Kidney glomerular epithelial cell (primary cell): ENCODE measurements at places on chromosomes 13 and 19.

DNA sequence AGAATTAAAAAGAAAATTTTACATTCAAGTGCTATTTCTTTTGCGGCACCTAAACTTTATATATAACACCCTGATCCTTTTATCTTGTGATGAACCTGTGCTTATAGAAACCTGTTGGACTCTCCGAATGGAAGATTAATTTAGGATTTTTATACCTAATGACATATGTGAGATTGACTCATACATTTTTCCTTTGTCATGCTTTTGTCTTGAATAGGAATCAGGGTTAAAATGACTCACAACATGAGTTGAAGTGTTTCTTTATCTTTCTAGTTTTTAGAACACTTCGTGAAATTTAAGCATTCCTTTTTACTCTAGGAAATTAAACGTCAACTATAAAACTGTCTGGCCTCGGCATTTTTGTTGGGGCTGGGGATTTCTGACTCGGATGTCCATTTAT, 378.9 kb downstream of the PCDH20 start:
- DNase-seq, result no peak

- peak; percentile 14 for DNase-seq
Measured at GRCh38 chr19:47613165-47614020, 4.5 kb downstream of the BICRA start.

DNA sequence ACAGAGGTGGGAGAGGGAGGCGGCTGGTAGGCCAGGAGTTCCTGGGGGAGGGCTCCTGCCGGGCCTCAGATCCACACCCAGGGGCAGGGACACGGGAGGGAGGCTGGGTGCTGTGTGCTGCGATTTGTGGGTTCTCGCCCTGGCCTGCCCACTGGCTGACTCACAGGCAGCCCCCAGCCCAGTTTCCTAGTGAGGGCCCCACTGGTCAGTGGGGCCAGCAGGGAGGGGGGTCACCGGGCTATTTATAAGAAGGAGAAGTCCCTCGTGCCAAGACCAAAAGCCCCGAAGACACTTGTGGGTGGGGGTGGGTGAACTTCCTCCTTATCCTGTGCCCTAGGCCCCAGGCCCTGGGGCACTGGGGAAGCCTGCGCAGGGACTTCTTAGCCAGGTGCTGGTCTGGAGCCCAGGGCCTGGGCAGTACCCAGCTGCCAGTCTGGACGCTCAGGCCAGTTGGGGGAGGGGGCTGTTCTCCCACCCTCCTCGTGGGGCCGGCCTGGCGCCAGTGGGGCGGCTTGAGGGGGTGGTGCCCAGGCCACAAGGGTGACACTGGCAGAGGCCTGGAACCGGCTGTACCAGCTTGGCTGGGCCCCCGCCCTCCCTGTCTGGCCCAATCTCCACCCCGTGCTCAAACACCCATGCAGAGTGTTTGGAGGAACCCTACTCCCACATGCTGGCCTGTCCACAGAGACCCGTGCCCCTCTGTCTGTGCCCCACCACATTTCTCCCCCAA, 5.0 kb upstream of the JUNB start:
- no peak for DNase-seq

DNA sequence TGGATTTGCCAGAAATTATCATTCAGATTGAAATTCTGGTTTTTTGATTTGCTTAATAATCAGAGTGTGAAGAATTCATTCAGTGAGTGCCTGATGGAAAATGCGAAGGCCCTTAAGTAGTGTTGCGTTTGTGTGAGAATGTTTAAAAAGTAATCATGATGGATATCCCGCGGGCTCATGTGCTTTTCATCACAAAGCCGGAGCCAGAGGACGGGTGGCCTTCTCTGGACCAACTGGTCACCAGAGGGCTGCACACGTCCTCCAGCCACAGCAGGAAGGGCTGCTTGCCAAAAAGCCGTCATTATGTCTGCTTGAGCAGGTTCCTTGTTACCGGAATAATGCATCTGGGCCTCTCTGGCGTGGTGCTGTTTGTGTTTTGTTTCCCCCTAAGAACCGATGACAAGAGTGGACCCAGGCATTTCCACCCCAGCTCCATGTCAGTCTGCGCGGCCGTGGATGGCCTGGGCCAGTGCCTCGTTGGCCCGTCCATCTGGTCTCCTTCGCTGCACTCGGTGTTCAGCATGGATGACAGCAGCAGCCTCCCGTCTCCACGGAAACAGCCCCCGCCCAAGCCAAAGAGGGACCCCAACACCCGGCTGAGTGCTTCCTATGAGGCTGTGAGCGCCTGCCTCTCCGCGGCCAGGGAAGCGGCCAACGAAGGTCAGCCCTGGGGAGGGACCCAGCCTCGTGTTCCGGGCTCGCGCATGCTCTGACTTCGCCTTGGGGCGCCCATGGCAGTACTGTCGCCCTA, 497.7 kb downstream of the MYO16 start:
- DNase-seq, result no peak

- DNase-seq, result no peak
Measured at GRCh38 chr19:2553510-2553909, 77.6 kb downstream of the GADD45B start.

DNA sequence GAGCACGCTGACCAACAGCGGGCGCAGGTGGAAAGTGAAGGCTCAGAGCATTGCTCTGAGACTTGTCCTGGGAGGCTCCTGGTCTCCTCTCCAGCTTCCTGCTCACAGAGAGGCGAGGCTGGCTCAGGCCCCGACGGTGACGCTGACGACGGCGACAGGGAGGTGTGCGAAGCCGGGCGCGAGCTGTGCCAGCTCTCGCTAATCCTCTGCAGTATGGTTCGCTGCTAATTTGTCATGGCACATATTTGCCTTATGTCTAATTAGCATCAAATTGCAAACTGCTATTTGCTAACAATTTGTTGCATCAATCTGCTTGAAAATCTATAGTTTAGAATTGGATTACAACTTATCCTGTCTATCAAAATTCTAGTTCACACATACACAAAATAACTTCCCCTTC, 469.8 kb upstream of the ZNF507 start:
- no peak for DNase-seq

- DNase-seq, result no peak
Measured at GRCh38 chr19:8111376-8111775, 38.0 kb downstream of the FBN3 start.

DNA sequence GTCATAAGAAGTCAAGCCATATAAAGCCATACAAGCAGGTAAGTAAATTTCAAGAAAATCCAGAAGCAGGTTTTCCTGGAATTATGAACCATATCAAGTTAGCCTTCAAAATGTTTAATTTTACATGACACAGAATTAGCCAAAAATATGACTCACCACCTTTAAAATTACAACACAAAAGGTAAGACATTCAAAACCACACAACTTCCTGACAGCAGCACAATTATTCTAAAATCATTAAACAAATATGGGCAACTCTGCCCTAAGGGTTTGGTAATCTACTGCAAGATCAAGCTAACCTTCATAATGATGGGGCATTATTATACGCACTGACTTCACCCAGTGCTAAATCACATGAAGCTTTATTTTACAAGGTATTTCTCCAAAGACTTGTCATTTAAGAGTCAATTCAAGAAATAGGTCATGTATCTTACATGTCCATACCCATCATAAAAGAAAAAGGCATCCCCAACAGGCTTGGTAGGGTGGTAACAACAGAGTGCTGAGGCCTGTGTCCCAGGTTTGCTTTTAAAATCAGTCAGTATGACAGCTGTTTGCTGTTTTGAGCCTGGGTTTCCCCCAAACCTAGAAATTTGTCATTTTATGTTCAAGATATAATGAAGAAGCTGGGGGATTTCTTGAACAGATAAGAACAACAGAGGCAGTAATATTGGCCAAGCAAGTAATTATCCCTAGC, 15.2 kb downstream of the RCBTB1 start:
- no peak for DNase-seq

DNA sequence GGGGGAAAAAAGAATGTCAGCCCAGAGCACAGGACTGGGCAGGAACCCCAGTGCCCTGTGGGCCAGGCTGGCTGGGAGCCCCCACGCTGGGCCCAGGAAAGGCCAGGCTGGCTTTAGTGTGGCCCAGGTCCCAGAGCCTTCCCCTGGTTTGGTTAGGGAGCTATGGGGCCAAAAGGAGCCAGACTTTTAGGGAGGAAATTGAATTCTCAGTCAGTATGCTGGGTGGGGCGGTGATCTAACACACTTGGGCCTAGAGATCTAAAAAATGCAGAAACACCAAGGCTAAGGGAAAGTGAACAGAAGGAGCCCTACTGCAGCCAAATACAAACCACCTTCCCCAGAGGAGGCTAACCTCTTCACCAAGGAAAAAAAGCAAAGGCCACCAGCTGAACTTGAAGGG, 137.5 kb downstream of the CRYL1 start:
- DNase-seq, result no peak

GRCh38 chr13:20442798-20443381, 82.8 kb downstream of the CRYL1 start:
- no peak for DNase-seq

DNA sequence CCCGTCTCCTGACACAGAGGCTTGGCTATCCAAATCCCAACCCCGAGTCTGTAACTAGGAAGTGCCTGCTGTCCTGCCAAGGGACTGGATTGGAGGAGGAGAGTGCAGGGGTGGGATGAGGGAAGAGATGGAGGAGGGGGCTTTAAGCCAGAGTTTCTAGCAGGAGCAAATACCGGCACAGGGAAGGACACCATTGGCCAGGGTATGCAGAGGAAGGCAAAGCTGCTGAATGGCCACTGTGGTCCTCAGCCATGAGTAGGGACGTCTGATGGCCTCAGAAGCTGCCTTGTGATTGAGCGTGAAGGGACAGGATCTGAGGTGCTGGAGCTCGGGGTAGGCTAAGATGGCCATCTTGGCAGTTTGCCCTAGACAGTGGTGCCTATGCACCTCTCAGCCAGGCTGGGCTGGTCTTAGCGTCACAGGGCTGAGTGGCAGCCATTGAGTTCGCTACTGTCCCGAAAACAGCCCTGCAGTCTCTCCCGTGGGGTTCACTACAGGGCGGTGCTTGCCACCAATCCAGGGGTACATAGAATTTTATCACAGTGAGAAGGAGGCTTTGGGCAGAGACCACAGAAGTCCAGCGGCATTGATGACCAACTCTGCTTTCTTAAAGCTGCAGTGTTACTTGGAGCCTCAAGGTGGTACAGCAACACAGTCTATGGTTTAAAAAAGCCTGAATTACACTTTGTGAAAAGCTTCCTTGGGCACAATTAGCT, 61.8 kb downstream of the AKAP11 start:
- DNase-seq, result peak; percentile 6

- no peak for DNase-seq
Measured at GRCh38 chr13:34942732-34943435, 814 bp downstream of the NBEA start.

GRCh38 chr13:27504868-27505194, 54.5 kb upstream of the MTIF3 start:
- no peak for DNase-seq

- no peak for DNase-seq
Measured at GRCh38 chr13:46667687-46668281, 114.8 kb downstream of the LRCH1 start.

DNA sequence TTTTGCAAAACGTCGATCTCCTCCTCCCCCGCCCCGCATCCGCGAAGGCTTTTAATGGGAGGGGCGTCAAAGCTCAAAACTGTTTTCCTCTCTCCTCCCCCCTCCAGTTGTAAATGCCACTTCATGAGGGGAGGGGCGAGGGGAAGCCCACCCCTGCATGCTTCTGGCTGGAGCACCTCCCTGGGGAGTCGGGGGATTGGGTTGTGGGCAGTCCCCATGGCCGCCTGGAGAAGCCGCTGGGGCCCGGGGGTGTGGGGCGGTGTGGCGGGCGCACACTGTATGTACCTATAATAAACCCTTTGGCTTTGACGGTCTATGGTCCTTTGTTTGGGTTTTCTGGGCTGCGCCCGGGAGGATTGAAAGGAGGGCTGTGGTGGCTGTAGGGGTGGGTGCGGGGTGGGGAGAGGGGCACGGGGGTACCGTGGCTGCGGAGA, 505 bp upstream of the SHKBP1 start:
- DNase-seq, result no peak

- DNase-seq, result no peak
Measured at GRCh38 chr13:99514801-99515200, 13.5 kb downstream of the TM9SF2 start.

DNA sequence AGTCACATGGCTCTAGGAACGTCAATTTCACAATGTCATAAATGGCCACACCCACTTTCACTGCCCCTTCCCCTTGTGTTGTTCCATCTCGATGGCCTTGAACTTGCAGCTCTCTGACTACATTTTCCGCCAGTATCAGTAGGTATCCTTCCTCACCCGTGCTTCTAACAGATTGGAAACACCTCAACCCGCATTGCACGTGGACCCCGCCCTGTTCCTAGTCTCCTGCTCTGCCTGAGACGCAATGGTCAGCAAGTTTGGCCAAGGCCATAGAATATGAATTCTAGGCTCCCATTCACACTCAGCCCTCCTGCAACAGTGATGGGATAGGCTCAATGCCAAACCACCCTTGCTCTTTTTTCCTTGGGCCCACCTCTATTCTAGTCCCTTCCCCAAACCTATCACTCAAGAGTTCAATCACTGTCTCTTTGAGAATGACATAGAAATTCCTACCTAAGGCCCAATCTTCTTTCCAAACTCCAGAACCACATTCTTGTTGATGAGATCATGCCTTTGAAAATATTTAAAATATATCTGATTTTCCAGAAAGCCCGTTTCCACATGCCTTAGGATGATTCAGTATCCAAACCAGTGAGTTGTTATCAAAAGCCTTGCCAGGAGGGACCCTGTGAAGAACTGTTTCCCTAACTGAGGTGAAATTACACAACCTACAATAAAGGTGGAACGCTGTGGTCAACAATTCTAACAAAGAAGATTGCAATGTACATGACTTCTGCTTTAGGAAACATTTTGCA, 334.6 kb downstream of the MYO16 start:
- DNase-seq, result peak; percentile 51

- no peak for DNase-seq
Measured at GRCh38 chr19:4087787-4088679, 21.3 kb upstream of the ZBTB7A start.

GRCh38 chr19:53357821-53358581, 7.5 kb upstream of the ZNF525 start:
- no peak for DNase-seq

- DNase-seq, result no peak
Measured at GRCh38 chr13:73966331-73966730, 167.9 kb downstream of the KLF12 start.

- DNase-seq, result no peak
Measured at GRCh38 chr19:795691-796581, 1.3 kb upstream of the PTBP1 start.

- DNase-seq, result no peak
Measured at GRCh38 chr19:35740108-35740422, 2.2 kb downstream of the IGFLR1 start.
